ENCODE measurements at places on chromosomes 2 and 18.

GRCh38 chr2:189407281-189408209, 33.7 kb upstream of the WDR75 start:
- DNase-seq = no peak

- no peak for DNase-seq
These were observed 21.2 kb downstream of the SCG2 start for GRCh38 chr2:223580951-223581350.

DNA sequence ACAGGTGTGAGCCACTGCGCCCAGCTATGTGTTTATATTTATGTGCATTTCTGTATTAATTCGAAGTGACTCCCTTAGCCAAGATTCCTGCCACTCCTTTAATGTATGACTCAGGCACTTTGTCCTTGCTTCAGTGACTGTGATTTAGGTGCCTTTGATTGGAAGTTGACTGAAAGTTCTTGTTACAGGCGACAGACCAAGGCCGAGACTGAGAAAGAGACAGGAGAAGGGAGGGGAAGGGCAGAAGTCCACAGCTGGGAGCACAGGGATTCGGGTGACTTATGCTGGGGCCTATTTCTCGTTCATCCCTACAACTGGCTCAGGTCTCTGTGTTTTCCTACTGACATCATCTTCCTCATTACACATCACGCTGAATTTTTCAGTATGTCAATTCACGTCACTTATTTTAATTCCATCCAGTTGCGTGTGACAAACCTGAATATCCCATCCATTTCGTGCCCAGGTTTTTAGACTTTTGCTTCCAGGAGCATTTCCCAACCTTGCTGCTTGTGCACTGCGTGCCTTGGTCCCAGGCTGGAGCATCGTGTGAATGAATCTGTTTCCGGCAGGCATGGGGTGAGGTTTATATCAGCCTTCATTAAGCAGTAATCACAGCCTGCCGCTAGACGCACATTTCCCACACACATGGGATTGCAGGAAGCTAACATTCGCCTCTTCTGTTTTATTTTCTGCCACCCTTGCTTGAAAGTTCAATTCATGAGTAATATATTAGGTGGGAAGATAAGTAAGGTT, 42.4 kb downstream of the TMEM18 start:
- DNase-seq = no peak

GRCh38 chr2:25356088-25356487, 14.4 kb upstream of the DNMT3A start:
- no peak for DNase-seq

- DNase-seq = no peak
These were observed 102.4 kb downstream of the VAPA start for GRCh38 chr18:10015941-10016819.

DNA sequence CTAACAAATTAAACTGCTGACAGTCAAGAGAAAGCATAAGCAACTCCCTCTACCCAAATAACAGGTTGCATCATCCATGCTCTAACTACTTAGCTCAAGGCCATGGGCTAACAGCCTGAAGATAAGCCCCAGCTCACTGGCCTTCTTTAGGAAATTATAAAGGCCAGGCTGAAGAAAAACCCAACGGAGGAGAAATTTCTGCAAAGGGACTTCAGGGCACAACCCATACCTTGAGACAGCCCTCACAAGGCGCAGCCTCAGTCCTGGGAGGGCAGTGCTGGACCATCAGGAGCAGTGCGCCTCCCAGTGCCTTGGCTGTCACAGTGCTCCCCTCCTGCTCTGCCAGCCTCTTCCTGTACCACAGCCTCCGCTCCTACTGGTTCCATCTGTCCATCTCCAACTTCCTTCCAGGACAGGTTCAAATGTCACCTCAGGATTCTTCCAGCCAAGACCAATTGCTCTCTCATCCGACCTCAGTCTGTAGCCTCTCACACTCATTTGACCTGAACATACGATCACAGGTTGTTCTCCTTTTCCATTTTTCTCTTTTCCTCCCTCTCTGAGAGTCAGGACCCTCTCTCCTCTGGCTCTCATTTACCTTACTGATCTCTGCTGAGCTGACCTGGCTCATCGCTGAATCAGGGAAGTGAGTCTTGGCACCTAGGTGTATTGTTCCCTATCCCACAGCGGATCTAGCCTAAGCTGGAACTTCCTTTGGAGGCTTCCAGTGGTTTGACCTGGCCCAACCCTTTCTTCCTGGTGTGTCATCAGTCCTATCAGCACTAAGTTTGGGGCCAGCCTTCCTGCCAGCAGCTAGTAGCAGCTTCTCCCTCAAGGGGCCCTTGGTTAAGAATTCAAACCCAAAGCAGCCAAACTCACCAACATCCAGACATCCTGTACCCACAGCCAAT, 1.9 kb downstream of the MCFD2 start:
- no peak for DNase-seq

GRCh38 chr2:133791191-133791590, 222.9 kb upstream of the NCKAP5 start:
- DNase-seq = no peak

GRCh38 chr2:68045342-68045741, 17.5 kb downstream of the C1D start:
- no peak for DNase-seq

DNA sequence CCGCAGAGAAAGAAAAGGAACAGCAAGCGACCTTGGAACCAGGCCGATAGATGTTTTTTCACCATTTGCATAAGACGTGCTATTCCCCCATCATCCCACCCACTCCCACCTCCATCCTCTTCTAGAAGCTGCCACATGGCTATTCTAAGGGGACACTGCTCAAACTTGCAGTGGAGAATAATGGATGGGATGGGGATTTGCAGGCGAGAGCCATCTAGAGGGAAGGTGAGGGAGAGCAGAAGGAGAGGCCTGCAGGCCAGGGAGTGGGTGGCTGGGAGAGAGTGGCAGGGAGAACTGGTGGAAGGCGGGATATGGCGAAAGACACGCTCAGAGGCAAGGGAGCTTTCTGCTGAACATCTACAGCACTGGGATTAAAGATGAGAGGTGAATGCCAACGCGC, 84.9 kb downstream of the MAPK4 start:
- no peak for DNase-seq

DNA sequence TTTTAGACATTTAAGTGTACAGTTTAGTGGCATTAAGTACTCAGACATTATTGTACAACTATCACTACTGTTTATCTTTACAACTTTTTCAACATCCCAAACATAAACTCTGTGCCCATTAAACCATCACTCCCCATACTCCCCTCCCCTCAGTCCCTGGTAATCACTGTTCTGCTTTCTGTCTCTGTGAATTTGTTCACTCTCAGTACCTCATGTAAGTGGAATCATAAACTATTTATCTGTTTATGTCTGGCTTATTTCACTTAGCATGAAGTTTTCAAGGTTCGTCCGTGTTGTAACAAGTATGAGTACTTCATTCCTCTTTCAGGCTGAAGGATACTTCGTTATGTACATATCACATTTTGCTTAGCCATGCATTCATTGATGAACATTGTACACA, 9.8 kb upstream of the RUFY4 start:
- no peak for DNase-seq
